ENCODE measurements at places on chromosomes 12 and 14.

DNA sequence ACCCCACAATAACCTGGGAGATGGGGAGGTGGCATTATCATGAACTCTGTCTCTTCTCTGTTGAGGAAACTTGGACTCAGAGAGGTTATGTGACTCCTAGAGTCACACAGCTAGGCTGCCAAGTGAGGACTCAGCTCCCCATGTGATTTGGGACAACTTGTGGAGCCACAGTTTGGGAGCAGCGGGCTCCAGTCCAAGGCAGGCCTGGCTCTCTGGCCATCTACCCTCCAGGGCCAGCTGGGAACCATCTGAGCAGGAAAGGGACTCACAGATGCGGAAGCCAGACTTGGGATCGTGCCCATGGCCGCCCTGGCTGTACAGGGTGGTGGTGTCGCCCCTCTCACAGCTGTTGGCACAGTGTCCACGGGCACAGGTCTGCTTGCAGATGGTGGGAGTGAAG is 59.1 kb downstream of the ISCA2 start:
- no peak for DNase-seq

- no peak for DNase-seq
Observed at GRCh38 chr12:51974646-51975045, 23.1 kb downstream of the ACVR1B start.

- no peak for DNase-seq
Observed at GRCh38 chr14:52025310-52025709, 36.0 kb downstream of the RTRAF start.

GRCh38 chr14:99604766-99605298 is 825 bp upstream of the CCDC85C start:
- DNase-seq: peak; percentile 35

DNA sequence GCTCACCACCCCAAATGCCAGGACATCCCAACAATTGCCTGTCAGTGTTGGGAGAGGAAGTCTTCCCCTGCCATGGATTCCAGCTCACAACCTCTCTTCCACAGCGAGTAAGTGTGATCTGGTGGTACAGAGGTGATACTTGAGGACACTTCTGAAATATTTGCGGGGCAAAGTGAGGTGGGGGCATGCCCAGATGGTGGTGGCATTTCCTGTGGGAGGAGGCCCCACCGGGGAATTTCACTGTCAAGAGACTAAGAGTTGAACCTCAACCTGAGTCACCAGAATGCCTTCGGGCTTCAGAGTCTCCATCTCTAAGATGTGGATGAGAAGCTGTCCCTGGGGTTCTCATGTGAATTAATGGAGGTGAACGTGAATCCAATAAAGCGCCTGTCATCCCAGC is 122.3 kb upstream of the RFLNA start:
- DNase-seq: no peak

GRCh38 chr14:75067212-75067611 is 2.2 kb upstream of the ZC2HC1C start:
- DNase-seq: no peak

DNA sequence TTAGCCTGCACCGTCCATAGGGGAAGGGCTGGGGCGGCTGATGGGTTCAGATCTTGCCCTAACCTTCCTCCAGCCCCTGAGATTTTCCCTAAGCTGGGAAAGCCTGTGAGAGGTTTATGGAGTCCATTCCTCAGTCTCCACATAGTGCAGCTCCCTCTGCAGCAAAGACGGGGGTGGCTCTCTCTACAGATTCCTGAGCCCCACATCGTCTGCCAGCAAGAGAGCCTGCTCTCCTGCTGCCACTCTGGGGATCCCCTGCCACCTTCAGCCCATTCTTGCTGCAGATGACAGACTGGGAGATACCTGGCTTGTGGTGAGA is 3.1 kb downstream of the SMIM41 start:
- no peak for DNase-seq

DNA sequence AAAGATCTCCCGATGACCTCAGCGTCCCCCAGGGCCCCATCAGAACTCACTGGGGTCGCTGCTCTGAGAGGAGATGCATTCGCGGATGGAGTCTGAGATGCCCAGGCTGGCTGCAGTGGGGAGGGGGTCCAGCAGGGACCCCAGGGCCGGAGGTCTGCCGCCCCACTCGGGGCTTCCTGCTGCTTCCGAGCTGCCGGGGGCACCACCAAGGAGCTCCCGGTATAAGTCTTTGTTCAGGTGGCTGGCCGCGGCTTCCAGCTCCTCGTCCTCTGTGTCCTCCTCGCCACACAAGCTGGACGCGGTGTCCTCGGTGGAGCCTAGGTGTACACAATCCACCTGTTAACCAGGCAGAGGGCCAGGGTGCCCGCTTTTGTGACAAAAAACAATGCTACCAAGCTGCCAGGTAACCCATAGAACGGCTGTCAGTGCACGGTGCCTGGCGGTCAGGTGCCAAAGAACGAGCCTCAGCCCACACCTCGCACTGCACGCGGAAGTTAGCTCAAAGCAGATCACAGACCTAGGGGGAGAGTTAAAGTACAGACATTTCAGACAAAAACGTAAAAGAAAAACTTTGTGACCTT is 26.6 kb upstream of the BTBD6 start:
- no peak for DNase-seq

DNA sequence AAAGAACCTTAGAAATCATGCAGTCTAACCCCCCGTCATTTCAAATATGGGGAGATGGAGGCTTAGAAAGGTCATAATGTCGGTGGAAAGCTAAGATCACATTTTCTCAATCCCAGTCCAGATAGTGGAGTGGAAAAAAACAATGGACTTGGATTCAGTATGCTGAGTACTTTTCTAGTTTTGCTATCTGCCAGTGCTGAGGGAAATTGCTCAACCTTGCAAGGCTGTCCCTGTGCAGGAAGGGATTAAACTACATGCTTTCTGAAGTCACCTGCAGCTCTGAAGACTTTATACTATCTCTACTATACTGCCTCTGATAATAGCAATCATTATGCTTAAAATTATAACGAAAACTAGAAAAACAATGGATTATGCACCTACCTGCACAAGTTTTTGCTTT is 272.8 kb downstream of the LRIG3 start:
- DNase-seq: no peak
